Chondrocyte (in vitro differentiated cells): ENCODE measurements at places on chromosomes 5 and 9. TPM values are rescaled to one million over a fixed set of nuclear protein-coding genes. Genes with fewer than 3 reads are reported as not detected.

Gene GFI1B
- total RNA-seq: not detected in 3 replicates

Gene UBE2QL1
- 0.17 to 0.36 TPM (median 0.31 TPM) in 3 replicates for total RNA-seq

Gene CBY3
- not detected in 3 replicates for total RNA-seq

- no peak overlapping the region for H3K4me3 ChIP-seq
- no peaks in the 10 kb centered on the region for H3K27me3 ChIP-seq
- no peak for DNase-seq
- peaks cover 15% of the 10 kb centered on the region for H3K4me1 ChIP-seq
These were observed 95.5 kb downstream of the SNX24 start for GRCh38 chr5:122940890-122941289.

GRCh38 chr5:150599281-150599680 is 41.2 kb upstream of the SYNPO start:
- no peaks in the 10 kb centered on the region for H3K27me3 ChIP-seq
- peak; percentile 85 for DNase-seq
- peak overlapping the region; percentile 93 for H3K27ac ChIP-seq
- H3K4me3 ChIP-seq: no peak overlapping the region
- peaks cover 95% of the 10 kb centered on the region for H3K4me1 ChIP-seq
- no peaks in the 10 kb centered on the region for H3K36me3 ChIP-seq

- peaks cover 29% of the 10 kb centered on the region for H3K4me1 ChIP-seq
- no peaks in the 10 kb centered on the region for H3K36me3 ChIP-seq
- no peak overlapping the region for H3K27ac ChIP-seq
These were observed 16.1 kb upstream of the LNPEP start for GRCh38 chr5:96919754-96920197.

DNA sequence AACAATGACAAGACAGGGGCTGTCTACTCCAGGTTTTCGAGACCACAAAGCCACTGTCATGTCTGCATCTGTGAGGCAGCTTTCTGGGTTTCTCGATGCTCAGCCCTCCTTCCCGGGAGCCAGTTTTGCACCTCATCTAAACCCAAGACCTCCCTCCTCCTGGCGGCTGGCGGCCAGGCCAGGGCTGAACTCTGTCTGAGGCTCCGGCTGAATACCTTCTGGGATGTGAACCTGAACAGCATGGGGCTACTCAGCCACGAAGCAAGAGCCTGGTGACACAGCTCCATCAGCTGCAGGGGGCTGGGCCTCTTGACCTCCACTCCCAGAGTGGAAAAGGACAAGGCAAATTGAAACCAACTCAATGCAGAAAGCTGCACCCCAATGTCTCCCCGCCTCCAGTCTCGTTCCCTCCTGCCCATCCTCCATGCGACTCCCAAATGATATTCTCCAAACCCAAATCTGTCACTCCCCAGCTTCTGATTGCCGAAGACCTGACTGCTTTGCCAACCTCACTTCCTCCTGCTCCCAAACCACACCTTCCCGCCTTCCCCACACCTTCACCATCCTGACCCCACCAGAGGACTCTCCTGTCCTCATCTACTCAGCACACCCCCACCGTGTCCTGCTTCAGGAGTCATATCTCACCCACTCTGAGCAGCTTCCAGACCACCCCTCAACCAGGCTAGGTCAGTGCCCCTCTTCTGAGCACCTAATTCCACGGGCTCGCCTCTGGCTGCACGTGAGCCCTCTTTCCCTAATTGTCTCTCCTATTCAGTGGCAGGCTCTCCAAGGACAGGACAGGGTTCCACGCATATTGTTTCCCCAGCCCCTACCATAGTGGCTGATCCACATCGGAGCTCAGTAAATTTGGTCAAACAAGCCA is 4.5 kb downstream of the ANKS6 start:
- H3K27me3 ChIP-seq: no peaks in the 10 kb centered on the region
- no peak for DNase-seq
- no peak overlapping the region for H3K4me3 ChIP-seq
- H3K36me3 ChIP-seq: peaks cover 2% of the 10 kb centered on the region
- H3K27ac ChIP-seq: peak overlapping the region; percentile 70
- H3K4me1 ChIP-seq: peaks cover 34% of the 10 kb centered on the region

- no peaks in the 10 kb centered on the region for H3K4me1 ChIP-seq
- H3K27me3 ChIP-seq: no peaks in the 10 kb centered on the region
- H3K36me3 ChIP-seq: no peaks in the 10 kb centered on the region
- no peak overlapping the region for H3K4me3 ChIP-seq
These were observed 592.4 kb downstream of the KIF4B start for GRCh38 chr5:155605920-155606319.

DNA sequence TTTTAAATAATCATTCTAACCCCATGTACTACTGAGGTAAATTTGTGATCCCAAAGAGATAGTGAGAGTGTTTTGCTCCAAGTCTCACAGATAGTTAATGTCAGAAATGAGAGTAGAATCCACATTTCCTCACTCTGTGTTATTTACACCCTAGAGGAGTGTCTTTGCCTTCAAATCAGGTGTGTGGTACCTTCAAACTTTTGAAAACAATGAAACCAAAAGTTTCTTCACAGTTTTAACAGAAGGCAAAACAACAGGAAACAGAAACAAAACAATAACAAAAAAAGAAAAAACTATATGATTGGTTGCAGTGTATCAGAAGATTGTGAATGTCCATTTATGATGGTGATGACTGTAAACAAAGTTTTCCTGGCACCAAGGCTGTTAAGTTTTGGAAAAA is 85.9 kb downstream of the ERBIN start:
- H3K27ac ChIP-seq: no peak overlapping the region
- peaks cover 51% of the 10 kb centered on the region for H3K4me1 ChIP-seq
- peaks cover 4% of the 10 kb centered on the region for H3K36me3 ChIP-seq
- DNase-seq: no peak
- no peaks in the 10 kb centered on the region for H3K27me3 ChIP-seq
